ENCODE measurements at places on chromosomes 4 and X.

DNA sequence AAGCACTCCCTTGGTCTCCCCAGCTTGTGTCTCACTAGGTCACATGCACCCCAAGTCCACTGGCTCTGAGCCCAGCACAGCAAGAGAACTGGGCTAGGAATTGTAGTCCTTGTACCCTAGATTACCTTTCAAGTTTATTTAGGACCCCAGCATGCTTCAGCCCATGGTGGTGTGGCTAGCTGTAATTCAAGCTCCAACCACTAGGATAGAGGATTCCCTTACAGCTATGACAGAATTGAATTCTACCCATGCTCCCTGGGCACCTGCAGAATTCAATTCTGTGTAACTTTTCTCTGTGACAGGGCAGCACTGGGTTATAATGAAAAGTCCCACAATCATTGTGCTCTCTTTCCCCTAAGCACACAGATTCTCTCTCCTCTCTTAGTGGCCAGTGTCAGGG, 253.8 kb upstream of the DMD start:
- no peak for DNase-seq

GRCh38 chr4:17398805-17399204, 113.1 kb downstream of the QDPR start:
- DNase-seq = no peak

DNA sequence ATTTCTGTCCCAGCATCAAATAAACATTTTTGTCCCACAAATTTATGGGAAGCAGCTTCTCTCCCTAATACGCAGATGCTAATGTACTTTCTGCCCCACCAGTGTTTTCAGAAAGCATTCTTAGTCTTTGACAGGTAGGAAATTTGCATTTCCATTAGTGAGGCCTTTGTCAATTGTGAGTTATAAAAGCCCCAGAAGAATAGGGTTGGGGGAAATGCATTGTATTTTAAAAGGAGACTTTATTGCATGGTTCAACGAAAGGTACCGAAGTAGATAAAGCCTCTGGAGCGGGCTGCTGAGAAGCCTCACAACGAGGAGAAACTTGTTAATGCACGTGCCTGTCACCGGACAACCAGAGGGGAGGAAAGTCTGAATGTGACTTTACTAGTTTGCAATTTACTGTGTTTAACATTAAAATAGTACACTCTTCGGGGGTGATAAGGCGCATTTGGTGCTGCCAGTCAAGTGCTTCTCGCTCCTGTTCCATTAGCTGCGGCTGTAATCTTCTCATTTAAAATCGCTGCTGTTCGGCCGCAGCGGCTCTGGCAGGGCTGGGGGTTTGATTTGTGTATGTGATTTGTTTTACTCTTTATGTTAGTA, 63.4 kb downstream of the DCTD start:
- DNase-seq = no peak

DNA sequence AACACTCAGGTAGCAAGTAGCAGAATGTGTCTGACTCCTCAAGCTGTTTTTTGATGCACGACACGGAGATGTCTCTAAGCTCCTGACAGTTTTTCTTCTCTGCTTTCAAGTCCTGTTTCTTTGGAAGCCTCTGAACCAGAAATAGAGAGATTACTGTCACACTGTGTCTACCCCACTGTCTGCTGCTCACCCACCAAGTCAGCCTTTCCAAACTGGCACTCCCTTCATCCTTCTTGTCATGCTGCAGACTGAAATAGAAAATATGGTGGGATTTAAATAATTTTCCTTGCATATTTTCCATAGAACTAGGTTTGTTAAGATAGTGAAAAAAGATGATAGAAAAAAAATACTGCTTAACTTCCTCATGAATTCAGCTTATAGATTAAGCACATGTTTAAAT, 102.5 kb upstream of the SPANXN4 start:
- no peak for DNase-seq

DNA sequence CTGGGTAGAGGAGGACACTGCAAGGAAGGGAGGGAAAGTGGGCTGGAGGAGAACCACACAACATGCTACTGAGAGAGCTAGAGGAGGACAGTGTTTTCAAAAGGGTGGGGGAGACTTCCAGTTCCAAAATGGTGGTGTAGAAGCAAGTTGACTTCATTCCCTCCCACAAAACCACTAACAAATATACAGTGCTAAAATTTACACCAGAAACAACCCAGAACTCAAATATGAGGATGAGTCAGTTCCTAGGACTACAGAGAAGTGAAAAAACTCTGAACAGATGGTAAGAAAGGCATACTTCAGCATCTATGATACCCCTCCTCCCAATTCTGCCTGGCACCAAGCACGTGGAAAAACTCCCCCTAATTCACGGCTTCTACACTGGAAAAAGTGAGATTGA, 9.8 kb downstream of the AADAT start:
- no peak for DNase-seq

DNA sequence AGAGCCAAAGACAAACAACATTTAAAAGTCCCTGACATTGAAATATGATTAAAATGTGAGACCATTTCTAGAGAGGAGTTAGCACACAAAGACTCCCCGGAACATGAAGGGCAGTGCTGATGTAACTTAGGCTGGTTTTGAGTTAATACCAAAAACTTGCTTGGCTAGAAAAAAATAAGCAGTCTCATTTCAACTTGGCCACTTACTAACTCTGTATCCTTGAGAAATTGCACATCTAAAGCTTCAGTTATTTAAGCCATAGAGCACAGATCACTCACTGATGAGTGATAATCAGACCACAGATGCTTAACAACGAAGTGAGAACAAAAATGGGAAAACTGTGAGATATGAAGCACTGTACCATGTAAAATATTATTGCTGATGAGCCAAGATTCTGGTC, 65.9 kb upstream of the MAOA start:
- no peak for DNase-seq

DNA sequence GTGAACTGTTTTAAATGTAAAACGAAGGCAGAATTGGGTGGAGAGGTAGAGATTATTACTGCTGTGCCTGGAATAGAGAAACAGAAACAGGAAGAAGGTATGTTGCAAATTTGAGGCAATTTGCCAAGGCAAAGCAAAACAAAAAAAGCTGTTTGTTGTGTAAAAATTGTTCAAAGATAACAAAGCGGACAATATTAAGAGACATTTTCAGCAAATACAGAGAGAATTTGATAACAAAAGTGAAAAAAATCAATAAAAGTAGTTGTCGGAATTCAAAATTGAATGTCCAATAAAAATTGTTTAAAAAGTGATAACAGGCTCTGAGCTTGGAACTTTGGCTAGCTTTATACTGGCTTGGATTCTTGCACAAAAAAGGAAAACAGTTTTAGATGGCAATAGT, 14.4 kb upstream of the SMS start:
- DNase-seq = no peak

GRCh38 chr4:153785910-153786721, 2.8 kb downstream of the SFRP2 start:
- no peak for DNase-seq

Data from posterior cingulate gyrus (tissue), 11 donors.